ENCODE measurements at places on chromosomes 5 and 9.

DNA sequence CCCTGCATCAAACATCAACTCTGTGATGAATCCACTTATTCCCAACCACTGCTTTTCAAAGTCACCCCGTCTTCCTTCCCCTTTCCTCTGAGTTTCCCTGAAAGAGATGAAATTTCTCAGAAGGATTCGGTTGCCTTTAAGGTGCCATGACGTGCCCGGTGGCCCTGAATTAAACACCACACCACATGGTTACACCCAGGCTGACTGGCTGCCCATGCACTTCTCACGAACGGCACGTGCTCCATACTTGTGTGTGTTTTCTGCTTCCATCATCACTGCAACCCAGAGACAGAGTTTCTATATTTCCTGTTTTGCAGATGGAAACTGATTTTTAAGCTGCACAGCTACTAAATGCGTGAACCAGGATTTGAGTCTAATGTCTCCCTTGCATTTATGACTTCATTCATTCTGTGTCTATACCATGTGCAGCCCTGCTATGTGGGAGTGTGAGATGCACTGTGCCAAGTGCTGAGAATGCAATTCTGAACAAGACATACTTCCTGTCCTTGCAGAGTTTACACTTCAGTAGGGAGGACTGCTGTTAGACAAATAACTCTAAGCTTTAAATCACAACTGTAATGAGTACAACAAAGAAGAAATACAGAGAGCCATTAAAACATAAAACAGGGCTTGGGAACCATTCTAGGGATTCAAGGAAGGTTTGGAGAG, 162.9 kb downstream of the NXNL2 start:
- peak; percentile 9 for DNase-seq

DNA sequence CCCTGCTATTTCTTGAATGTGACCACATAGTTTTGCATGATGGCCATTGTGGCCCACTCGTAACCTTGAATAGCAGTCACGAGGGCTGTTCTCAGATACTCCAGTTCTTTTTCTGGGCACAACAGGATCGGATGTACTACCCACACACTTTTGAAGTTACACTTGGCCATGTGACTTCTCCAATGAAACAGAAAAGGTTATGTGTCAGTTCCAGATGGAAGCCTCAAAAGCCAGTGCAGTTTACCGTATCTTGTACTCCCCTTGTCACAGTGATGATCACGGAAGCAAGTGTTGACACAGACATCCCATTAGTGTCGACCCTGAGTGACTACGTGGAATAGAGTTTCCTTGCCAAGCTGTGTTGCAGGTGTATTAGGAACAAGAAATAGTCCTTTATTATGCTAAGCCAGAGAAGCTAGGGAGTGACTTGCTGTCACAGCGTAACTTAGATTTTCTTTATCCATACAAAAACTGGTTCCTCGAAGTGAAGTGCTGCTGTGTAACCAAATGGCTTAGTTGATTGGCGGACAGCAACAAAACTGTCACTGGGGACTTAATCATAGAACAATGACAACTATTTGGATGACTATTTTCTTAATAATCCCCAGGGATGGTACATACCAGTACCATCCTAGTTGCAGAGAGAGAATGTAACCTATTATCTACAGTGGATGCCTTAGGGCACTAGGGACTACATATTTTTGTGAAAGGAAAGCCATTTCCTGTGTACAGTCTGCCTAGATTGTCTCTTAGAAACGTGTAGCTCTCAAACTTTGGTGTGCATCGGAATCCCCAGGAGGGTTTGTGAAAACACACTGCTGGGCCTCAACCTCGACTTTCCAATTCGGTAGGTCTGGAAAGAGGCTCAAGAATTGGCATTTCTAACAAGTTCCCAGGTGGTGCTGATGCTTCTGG, 90.1 kb upstream of the DMRT1 start:
- DNase-seq, result no peak

DNA sequence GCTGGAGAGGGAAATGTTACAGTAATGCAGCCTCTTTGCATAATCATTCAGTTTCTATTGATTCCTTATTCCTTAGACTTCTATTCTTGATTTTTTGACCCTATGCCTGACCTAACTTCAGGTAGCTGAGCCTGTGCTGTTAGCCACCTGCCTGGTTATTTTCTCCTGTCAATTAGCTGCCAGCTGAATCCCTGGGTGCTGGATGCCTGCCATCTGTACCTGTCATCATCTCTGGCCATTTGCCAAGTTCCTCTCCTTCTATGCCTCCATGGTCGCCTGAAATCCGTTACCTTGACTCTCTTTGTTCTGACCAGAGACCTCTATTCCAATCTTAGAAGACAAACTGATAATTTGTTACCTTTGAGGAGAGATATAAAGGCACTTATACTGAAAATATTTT, 178.3 kb downstream of the CAVIN4 start:
- DNase-seq, result no peak

- DNase-seq, result no peak
Observed at GRCh38 chr5:61999371-61999770, 306.6 kb upstream of the KIF2A start.
